Stimulated activated CD8-positive, alpha-beta memory T cell treated with anti-CD3 and anti-CD28 coated beads, Interleukin-4, amount 100 ng/mL, for 1 hour (primary cell): ENCODE measurements at places on chromosomes 5 and 9.

GRCh38 chr9:5429873-5430564 lies 7.7 kb downstream of the PLGRKT start:
- DNase-seq, result no peak

- peak; percentile 34 for DNase-seq
Measured at GRCh38 chr9:133403766-133404453, 13.9 kb downstream of the REXO4 start.

GRCh38 chr5:97559827-97560598 lies 377.0 kb upstream of the RIOK2 start:
- DNase-seq, result no peak

DNA sequence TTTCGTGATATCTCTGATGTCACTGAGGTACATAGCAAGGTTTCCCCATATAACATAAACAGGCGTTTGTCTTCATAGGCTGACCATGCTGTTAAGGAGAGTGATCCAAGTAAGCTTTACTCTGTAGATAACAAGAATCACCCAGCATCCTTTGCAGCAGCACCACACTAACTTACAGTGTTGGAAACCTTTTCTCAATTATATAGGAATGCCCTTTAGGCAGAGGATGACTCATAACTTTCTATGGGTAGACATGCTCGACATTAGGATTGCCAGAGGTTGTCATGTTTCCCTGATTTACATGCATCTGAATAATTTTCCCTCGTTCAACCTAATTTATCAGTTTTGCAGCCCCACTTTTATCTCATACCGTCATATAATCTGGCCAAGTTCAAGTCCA lies 870.0 kb upstream of the CDH9 start:
- no peak for DNase-seq

GRCh38 chr5:159310511-159310910 lies 19.8 kb downstream of the IL12B start:
- DNase-seq, result no peak

DNA sequence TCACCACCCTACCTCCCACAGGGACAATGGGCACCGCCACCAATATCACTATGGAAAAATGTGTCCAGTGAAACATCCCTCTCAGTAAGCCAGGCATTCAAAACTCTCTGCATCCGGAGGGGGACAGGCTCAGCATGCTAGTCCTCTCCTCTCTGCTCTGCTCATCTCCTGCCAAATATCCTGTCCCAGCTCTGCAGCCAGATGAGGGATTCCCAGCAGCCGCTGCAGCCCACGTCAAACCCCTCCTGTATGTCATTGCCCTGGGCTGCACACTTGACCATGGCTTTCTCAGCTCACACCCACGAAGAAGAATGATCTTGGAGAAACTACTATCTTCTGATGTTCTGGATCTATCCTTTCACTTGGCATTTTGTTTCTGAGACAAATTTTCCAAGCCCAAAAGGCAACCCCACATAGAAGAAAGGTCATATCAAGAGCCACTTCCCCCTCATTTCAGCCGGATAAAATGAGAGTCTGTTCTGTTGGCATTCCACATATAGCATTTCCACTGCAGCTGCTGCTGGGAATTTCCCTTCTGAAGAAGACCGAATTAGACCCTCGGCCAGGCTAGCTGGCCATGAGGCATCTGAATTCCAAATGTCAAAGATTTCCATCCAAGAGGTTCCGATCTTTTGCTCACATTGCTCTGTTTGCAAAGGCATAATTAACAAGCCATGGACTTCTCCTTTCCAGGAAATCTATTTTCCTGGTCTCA lies 338.0 kb downstream of the ACTL7B start:
- no peak for DNase-seq
